Type B pancreatic cell (in vitro differentiated cells): ENCODE measurements at places on chromosomes 2 and 18. TPM values are rescaled to one million over a fixed set of nuclear protein-coding genes. Genes with fewer than 3 reads are reported as not detected.

Gene TMEM247
- total RNA-seq: not detected in 2 replicates

Gene TFCP2L1
- 3.0 and 4.6 TPM in 2 replicates for total RNA-seq

Gene CYP27C1
- 0.62 and 5.1 TPM in 2 replicates for total RNA-seq

Gene FBXO36
- 2.0 and 3.2 TPM in 2 replicates for total RNA-seq

Gene FBXO15
- total RNA-seq: 2.0 and 4.7 TPM in 2 replicates

Gene TMEFF2
- total RNA-seq: 10.7 and 14.0 TPM in 2 replicates

Gene PNKD
- 58.4 and 66.4 TPM in 2 replicates for total RNA-seq

Gene ARHGAP28
- total RNA-seq: 17.6 and 104 TPM in 2 replicates

Gene CTLA4
- total RNA-seq: not detected in 2 replicates

Gene ARHGEF4
- total RNA-seq: 15.7 and 31.4 TPM in 2 replicates

Gene EML6
- 6.0 and 8.1 TPM in 2 replicates for total RNA-seq

Gene ITGA4
- total RNA-seq: 0.90 and 9.5 TPM in 2 replicates

Gene ACTG2
- total RNA-seq: 4.2 and 13.7 TPM in 2 replicates
